Hematopoietic multipotent progenitor cell (in vitro differentiated cells): ENCODE measurements at places on chromosomes 7 and 10. TPM values are rescaled to one million over a fixed set of nuclear protein-coding genes. Genes with fewer than 3 reads are reported as not detected.
A peak's percentile ranks its signal among the peaks of the same experiment; 100 is the strongest.

The MBLAC1 gene
- 3.5 TPM for total RNA-seq

The PHKG1 gene
- total RNA-seq: 1.1 TPM

The CYP3A4 gene
- not detected for total RNA-seq

The TAS2R3 gene
- 1.1 TPM for total RNA-seq

The CPED1 gene
- 9.2 TPM for total RNA-seq

The CABCOCO1 gene
- total RNA-seq: not detected

The GSAP gene
- total RNA-seq: 17.2 TPM

The RAMP3 gene
- total RNA-seq: under 0.01 TPM

- no peak for DNase-seq
These were observed 12.4 kb upstream of the SRRM3 start for GRCh38 chr7:76189276-76189675.

DNA sequence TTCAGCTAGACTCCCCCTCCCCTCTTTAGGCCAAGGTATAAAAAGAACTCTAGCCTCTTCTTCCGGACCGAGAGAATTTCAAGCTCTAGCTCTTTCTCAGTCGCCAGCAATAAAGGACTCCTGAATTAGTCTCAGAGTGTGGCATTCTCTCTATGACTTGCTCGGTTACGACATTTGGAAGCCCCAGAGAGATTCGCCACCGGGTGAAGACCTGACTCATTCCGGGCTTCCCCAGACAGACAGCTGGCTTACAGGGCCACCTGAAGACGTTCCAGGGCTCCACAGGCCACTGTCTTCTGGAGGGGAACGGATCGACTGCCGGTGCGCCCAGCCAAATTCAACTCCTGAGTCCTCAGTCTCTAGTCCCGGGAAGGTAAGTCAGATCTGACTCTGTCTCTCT lies at the start of gene AKR1B15:
TSS of gene AKR1B15 (plus strand) at position 234 of the 400 bp plus-strand sequence. CDS start 15,510 bp downstream, outside the sequence.
- DNase-seq: no peak

GRCh38 chr10:50025627-50026026 lies 37.4 kb downstream of the AGAP6 start:
- DNase-seq: no peak

DNA sequence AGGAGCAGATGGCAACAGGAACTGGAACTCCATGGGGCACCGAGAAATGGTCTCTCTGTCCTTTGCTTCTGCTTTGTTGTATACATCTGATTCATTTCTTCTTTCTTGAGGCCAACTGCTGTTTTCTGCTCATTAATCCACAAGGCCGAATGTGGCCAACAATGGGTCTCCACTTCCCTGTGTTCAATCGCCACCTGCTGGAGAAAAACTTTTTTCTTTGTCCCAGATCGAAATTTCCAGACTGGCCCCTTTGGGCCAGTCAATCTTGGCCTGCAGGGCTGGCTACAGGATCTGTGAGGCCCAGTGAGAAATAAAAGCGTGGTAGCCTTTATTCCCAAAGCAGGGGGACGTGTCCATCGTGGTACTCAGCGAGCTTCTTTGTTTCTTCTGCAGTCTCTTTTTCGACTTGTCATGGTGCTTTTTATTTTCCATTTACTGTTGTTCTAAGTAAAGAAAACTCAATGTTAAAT lies 58.8 kb downstream of the PARP12 start:
- no peak for DNase-seq

- peak; percentile 74 for DNase-seq
These were observed 105.3 kb upstream of the LYZL2 start for GRCh38 chr10:30734901-30735300.

DNA sequence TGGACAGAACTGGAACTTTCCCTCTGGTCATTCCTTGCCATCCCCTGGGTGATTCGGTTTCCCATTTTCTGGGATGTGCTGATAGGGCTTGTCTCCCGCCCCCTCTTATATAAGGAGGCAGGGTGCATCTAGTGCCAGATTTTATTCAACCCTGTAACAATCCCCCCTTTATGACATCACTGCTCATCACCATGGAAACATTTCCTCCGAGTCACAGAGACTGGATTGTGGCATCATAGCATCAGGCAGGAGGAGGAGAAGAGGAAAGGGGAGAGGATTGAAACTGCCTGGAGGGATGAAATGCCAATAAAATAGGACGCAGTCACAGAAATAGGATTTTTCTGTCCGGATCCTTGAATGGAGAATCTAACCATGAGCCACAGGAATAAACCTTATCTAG lies 25.0 kb downstream of the SORCS3 start:
- no peak for DNase-seq

DNA sequence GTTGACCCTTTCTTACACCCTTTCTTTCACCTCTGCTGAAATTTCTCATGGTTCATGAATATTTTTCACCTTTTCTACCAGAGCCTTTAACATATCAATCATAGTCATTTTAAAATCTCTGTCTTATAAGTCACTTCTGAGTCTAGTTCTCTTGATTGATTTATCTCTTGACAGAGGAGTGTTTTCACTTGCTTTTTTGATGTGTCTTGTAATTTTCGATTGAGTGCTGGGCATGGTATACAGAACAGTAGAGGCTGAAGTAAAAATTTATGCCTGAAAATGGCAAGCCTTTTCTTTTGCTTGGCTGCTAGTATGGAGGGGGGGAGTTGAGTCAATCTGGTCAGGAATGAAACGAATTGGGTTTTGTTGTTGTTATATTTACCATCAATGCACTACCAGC lies 41.2 kb upstream of the NPTX2 start:
- no peak for DNase-seq

- no peak for DNase-seq
These were observed 81.2 kb downstream of the MKX start for GRCh38 chr10:27664461-27664860.

GRCh38 chr10:13219685-13220670 lies 14.2 kb downstream of the UCMA start:
- no peak for DNase-seq

DNA sequence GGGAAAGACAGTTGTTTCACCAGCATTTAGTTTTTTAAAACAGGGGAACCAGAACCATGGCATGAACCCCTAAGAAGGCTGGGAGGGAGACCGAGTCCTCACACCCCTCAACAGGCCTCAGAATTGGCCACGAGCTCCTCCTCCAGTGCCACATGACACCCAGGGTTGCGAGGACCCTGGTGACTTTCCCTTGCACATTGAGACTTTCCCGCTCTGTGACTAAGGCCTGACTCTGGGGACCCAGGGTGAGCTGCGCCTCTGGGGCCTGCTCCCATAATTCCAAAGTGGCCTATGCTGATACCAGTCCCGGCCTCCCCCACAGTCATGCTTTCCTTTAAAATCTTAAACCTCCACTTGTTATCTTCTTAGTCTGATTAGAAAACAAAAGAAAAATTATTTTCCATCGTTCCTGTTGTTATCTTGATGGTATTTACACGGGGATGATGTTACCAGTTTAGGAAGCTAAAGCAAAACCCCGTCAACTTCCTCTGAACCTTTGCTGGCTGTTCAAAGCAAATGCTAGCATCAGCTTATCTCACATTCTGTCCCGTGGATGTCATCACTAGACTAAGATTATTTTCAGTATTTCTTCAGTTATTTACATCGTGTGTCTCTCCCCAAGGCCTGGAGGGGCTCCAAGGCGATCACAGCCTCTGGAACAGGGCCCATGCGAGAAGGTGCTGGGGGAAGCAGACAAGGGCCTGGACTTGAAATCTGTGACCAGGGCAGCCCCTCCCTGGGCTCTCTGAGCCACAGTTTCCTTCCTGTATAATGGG lies 42.1 kb downstream of the FAM53B start:
- DNase-seq: no peak

DNA sequence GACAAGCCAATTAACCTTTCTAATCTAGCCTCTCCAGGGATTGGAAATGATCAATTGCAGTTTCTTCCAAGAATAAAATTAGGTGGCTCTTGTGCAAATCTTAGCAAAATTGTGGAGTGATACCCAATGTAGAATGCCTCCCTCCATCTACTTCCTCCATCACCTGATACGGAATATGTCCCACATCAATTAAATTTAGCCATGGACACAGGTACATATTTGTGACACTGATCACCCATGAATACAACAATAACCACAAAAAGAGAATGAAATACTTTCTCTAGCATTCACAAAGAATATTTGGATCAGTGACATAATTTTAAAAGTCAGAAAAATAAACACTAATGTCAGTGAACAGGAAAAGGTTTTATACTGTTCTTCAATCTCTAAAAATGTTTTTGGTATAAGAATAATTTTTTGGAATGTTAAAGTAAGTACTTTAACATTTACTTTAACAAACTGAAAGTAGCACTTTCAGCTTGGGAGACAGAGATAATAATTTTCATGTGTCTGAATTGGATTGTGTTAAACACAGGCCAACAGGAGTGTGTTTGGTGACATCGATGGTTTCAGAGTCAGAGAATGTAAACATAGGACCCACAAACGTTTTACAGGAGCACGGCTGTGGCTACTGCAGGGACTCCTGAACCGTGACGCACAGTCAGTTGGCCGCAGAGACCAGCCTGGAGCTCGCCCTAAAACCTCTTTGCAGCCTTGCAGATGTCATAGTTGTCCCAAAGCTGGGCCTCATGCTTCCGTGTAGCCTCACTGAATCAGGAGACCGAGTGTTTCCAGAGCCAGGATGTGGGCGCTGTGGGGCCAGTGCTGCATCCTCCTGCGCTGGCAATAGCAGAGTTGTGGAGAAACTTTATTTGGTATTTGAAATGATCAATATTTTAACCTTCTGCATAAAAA lies 7.2 kb downstream of the RBM20 start:
- DNase-seq: peak; percentile 46

DNA sequence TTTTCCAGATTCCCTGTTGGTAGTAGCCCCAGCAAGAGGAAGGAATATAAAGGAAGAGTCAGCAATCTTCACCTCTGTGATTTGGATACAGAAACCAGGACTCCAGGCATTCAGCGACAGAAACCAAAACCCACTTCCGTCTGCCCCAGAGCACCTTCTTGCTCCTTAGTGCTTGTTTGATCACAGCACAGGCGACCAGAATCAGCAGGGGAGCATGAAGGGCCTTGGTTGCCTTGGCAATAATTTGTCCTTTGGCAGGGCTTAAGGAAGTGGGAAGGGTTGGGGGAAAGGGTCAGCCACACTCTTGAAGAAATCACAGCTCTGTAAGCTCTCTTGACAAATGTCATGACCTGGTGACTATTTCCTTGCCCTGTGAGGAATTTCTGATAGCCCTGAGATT lies 379.6 kb downstream of the OTUD1 start:
- no peak for DNase-seq

- no peak for DNase-seq
These were observed 121.9 kb downstream of the GFRA1 start for GRCh38 chr10:116151076-116151475.

DNA sequence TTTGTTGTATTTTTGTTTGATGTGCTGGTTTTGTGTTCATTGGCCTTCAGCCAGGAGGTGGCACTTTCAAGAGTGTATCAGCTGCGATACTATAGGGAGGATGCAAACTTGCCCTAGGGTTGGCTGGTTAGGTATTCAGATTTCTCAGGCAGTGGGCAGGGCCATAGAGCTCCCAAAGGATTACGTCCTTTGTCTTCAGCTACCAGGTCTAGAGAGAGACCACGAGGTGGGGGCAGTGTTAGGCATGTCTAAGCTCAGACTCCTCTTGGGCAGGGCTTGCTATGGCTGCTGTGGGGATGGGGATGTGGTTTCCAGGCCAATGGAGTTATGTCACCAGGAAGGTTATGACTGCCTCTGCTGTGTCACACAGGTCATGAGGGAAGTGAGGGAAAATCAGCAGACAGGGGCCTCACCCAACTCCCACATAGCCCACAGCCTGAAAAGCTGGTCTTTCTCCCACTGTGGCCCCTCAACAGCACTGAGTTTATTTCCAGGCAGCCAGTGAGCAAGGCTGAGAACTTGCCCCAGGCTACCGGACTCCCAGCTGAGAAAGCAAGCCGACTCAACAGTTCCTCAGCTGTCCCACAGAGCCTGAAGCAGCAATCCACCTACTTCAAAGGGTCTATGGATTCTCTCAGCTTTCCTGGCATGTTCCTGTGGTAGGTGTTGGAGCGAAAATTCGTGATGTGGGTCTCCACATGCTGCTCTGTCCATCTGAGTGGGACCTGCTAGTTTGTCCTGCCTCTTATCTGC lies 227.4 kb upstream of the COBL start:
- DNase-seq: no peak

DNA sequence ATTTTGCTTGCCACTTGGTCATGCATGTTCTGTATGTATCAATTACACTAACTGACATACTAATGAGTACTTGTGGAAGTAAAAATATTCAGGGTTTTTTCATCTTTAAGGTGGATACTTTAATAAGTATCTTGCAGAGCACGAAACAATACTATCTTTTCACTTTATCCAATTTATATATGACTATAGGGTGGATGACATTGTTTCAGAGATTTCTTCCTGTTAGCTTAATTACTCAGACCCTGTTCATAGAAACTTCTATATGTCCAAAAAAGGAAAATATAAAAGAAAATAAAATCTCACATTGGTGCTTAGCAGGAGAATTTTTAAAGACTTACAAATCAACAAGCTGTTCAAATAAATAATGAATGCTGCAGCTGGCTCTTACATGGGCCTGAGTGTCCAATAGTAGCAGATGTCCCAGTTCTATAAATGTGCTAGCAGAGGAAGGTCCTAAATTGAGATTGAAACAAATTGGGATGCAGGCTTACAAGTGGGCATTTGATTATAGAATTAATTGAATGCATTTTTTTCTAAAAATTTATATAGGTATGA lies 91.5 kb upstream of the THSD7A start:
- DNase-seq: no peak

DNA sequence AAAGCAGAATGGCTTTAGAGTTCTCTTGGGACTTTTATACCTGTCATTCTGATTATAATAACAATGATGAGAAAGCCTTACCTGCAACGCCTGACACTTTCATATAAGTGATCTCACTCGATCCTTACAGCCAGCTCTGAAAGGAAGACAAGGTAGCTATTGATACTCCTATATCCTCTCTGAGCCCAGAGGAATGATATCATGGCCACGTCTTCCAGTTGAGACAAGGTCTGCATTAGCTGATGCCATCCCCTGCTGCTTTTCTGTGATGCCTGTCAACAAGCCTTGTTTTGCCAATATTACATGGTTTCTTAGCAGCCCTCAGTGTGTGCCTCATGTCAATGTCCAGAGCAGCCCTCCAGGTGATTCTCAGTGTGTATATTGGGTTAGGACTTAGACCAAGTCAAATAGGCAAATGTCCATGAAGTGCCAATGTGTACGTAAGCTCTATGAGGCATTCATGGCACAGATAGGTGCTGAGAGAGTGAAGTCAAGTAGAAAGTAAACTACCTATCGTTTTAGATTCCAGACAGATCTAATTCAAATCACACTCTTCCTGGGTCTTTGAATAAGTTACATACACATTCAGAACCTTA lies 405.9 kb downstream of the ADRA2A start:
- DNase-seq: no peak

- DNase-seq: no peak
These were observed 7.4 kb downstream of the RASSF4 start for GRCh38 chr10:44966816-44967509.

- no peak for DNase-seq
These were observed 124.5 kb downstream of the LHPP start for GRCh38 chr10:124586142-124586541.
